Endothelial cell of coronary artery (primary cell): ENCODE measurements at places on chromosomes 5 and 9. TPM values are rescaled to one million over a fixed set of nuclear protein-coding genes. Genes with fewer than 3 reads are reported as not detected.

The MLANA gene
- not detected in 2 replicates for total RNA-seq

The DOK3 gene
- 1.8 and 2.5 TPM in 2 replicates for total RNA-seq

The C5 gene
- total RNA-seq, result 1.6 and 1.7 TPM in 2 replicates

The ABO gene
- not detected in 2 replicates for total RNA-seq

The RAB3C gene
- under 0.01 TPM in 1 of 2 replicates, not detected in the other for total RNA-seq

The GPX8 gene
- total RNA-seq, result 36.8 and 42.2 TPM in 2 replicates

The CAMK4 gene
- 0.47 and 4.9 TPM in 2 replicates for total RNA-seq

The SLC22A4 gene
- total RNA-seq, result 3.7 and 7.9 TPM in 2 replicates
